ENCODE measurements at places on chromosomes 7 and 10.

GRCh38 chr7:155860840-155861479 lies 48.7 kb upstream of the SHH start:
- no peak overlapping the region for H3K4me3 ChIP-seq
- no peak overlapping the region for H3K27ac ChIP-seq
- no peaks in the 10 kb centered on the region for H3K27me3 ChIP-seq
- no peaks in the 10 kb centered on the region for H3K4me1 ChIP-seq
- DNase-seq, result peak; percentile 95
- H3K36me3 ChIP-seq, result no peaks in the 10 kb centered on the region

GRCh38 chr10:127619546-127620325 lies 70.6 kb downstream of the NPS start:
- no peaks in the 10 kb centered on the region for H3K4me1 ChIP-seq
- H3K27me3 ChIP-seq, result no peaks in the 10 kb centered on the region
- no peak overlapping the region for H3K27ac ChIP-seq
- H3K36me3 ChIP-seq, result no peaks in the 10 kb centered on the region
- H3K4me3 ChIP-seq, result no peak overlapping the region

GRCh38 chr7:78558566-78558965 lies 760.0 kb downstream of the PHTF2 start:
- no peak overlapping the region for H3K27ac ChIP-seq
- no peak for DNase-seq
- H3K27me3 ChIP-seq, result no peaks in the 10 kb centered on the region
- no peaks in the 10 kb centered on the region for H3K4me1 ChIP-seq
- H3K36me3 ChIP-seq, result no peaks in the 10 kb centered on the region

DNA sequence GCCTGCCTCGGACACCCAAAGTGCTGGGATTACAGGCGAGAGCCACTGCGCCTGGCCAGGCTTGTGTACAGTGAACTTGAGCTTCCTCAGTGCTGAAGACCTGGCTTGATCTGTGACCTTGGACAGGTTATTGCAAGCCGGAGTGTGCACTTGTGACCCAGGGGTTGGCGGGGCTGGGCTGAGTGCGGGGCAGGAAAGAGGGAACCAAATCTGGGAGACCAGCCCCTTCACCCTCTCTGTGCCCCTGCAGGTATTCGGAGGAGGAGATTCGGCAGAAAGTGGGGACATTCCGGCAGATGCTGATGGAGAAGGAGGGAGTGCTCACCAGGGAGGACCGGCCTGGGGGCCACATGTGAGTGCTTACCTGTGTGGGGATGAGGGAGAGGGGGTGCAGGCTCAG lies 46.2 kb downstream of the SRRM3 start:
- H3K27ac ChIP-seq, result no peak overlapping the region
- no peak for DNase-seq
- no peak overlapping the region for H3K4me3 ChIP-seq

GRCh38 chr7:76020031-76020714 lies 25.8 kb upstream of the TMEM120A start:
- DNase-seq, result peak; percentile 35
- no peak overlapping the region for H3K4me3 ChIP-seq
- no peak overlapping the region for H3K27ac ChIP-seq
- no peaks in the 10 kb centered on the region for H3K4me1 ChIP-seq
- no peaks in the 10 kb centered on the region for H3K36me3 ChIP-seq

- no peak overlapping the region for H3K4me3 ChIP-seq
- H3K27ac ChIP-seq, result no peak overlapping the region
- peak; percentile 79 for DNase-seq
- no peaks in the 10 kb centered on the region for H3K4me1 ChIP-seq
Observed at GRCh38 chr7:24877790-24878311, 102.1 kb downstream of the OSBPL3 start.

DNA sequence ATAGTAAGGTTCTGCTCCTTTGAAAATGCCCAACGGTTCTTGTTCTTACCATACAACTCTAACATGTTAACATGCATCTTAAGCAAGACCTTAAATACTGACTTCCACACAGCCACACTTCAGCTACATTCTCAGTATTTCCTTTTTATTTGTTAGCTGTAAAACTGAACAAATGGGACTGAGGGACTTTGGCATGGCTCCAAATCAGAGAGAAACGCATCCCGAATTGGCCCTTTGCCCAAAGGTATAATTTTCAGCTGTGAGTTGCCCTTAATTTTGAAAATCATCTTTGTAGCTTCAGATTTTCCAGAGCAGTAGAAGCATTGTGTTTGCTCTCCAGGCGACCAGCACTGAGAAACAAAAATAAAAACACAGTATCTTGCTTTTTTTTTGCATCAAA lies 56.4 kb downstream of the NEUROD6 start:
- H3K4me1 ChIP-seq, result no peaks in the 10 kb centered on the region
- H3K27me3 ChIP-seq, result no peaks in the 10 kb centered on the region
- no peak for DNase-seq
- no peak overlapping the region for H3K4me3 ChIP-seq
- no peaks in the 10 kb centered on the region for H3K36me3 ChIP-seq
- no peak overlapping the region for H3K27ac ChIP-seq

- peaks cover 2% of the 10 kb centered on the region for H3K27me3 ChIP-seq
- no peak overlapping the region for H3K27ac ChIP-seq
- no peak overlapping the region for H3K4me3 ChIP-seq
- H3K4me1 ChIP-seq, result no peaks in the 10 kb centered on the region
Observed at GRCh38 chr10:114336823-114337509, 67.3 kb downstream of the AFAP1L2 start.

- no peaks in the 10 kb centered on the region for H3K4me1 ChIP-seq
- no peak overlapping the region for H3K27ac ChIP-seq
- H3K36me3 ChIP-seq, result no peaks in the 10 kb centered on the region
- H3K4me3 ChIP-seq, result no peak overlapping the region
Observed at GRCh38 chr10:17386616-17387075, 67.7 kb downstream of the ST8SIA6 start.
